ENCODE measurements at places on chromosomes 1 and 21.

GRCh38 chr21:42423197-42423675, 19.5 kb downstream of the UBASH3A start:
- DNase-seq: no peak

DNA sequence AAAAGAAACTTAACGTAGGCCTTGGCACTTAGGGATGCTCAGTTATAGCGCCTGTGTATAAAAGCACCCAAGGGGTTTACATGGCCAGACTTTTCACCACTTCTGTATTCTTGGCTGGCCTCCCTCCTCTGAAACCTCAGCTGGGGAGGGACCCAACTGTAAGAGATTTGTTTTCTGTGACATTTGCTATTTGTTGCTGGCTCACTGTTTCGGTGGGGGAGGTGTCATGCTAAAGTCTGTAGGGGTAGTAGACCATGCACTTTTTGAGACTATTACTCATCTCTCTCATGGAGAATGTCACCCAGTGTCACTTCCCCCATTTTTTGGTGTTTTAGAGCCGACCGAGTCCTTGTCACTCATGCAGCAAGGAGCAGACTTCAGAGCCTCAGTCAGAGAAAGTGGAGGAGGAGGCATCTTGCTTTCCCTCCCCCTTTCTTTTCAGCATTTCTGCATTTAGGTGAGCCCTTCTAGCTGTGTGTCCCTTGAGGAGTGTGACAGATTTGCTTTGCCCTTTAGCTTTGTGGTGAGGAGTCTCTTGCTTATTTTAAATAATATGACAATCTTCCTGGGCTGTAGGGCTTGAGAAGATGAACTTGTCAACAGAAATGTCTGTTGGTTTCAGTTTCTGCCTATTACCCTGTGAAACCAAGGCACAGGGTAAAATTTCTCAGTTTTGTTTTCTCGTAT, 160.1 kb downstream of the FASLG start:
- DNase-seq: peak; percentile 47

GRCh38 chr1:38340409-38340808, 293.8 kb upstream of the POU3F1 start:
- no peak for DNase-seq

DNA sequence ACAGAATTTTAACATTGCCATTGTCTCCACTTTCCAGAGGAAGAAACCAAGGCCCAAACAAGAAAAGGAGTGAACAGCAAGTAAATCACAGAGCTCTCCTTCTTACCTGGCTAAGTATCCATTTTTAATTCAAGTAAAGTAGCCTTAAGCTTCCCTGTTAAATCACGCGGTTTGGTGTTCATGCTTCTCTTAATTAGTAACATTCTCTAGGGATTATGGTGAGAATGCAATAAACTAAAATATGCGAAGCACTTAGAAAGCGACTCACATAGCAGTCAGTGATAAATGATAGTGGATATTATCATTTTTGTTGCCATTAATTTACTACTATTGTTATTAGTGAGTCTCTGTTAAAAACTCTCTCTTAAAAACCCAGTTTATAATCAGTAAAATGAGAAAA, 630.5 kb upstream of the TMPRSS15 start:
- no peak for DNase-seq

DNA sequence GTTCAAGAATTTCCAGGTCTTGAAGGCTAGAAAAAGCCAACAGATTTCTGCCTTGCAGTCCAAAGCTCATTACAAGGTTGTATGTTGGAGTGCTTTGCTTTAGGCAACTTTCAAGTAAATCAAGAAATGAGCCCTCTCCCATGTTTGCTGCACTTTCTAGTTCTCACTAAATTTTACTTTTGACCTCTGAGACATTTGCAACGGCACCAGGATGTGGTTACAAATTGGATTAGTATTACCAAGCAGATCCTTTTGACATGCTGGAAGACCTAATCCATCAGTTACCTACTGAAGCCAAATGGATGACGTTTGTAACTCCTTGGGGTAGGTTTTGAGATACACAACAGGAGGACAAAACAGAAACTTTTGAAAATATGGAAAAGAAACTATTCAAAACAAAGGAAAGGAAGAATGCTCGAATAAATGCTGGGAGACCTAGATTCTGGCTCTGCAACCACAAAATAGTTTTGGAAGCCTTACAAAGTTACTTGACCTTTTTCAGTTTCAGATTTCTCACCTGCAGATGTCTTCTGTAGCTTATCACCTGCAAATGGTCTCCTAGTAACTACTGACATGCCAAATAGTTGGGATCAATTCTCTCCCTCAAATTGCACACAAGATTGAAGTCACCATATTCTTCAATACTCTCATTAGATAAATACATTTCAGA, 251.7 kb upstream of the ADGRL2 start:
- no peak for DNase-seq

- no peak for DNase-seq
Measured at GRCh38 chr1:235336903-235337302, 8.5 kb downstream of the GGPS1 start.
